ENCODE measurements at places on chromosomes 5 and 9. TPM values are rescaled to one million over a fixed set of nuclear protein-coding genes. Genes with fewer than 3 reads are reported as not detected.

The GABRG2 gene
- polyA plus RNA-seq, result not detected

The CACFD1 gene
- 7.9 TPM for polyA plus RNA-seq

The IFNB1 gene
- polyA plus RNA-seq, result not detected

The PCSK5 gene
- polyA plus RNA-seq, result 4.2 TPM

The HACD4 gene
- polyA plus RNA-seq, result 1.1 TPM

The NPR3 gene
- 5.7 TPM for polyA plus RNA-seq

The SLC6A7 gene
- not detected for polyA plus RNA-seq

The LCNL1 gene
- polyA plus RNA-seq, result 0.55 TPM

The PLPP7 gene
- 0.47 TPM for polyA plus RNA-seq

The STK32A gene
- polyA plus RNA-seq, result 0.04 TPM

The TICAM2 gene
- 1.0 TPM for polyA plus RNA-seq

The AQP3 gene
- 933 TPM for polyA plus RNA-seq

The FOXD4L4 gene
- 0.08 TPM for polyA plus RNA-seq

The PAEP gene
- not detected for polyA plus RNA-seq

The SNCAIP gene
- 1.2 TPM for polyA plus RNA-seq

The ANKRD55 gene
- 0.06 TPM for polyA plus RNA-seq

The OR1J2 gene
- not detected for polyA plus RNA-seq

The LCN15 gene
- polyA plus RNA-seq, result not detected

The SVEP1 gene
- polyA plus RNA-seq, result 0.71 TPM

The FBN2 gene
- 0.09 TPM for polyA plus RNA-seq

The PCDHAC1 gene
- polyA plus RNA-seq, result 0.01 TPM

The TAL2 gene
- not detected for polyA plus RNA-seq

The ST8SIA4 gene
- polyA plus RNA-seq, result 0.36 TPM

The CDKN2A gene
- polyA plus RNA-seq, result 6.1 TPM

The TIMD4 gene
- not detected for polyA plus RNA-seq

The KIF27 gene
- 0.76 TPM for polyA plus RNA-seq

The FGF18 gene
- 0.18 TPM for polyA plus RNA-seq

The ORM2 gene
- 0.12 TPM for polyA plus RNA-seq

The TMEM267 gene
- polyA plus RNA-seq, result 7.2 TPM

The PTGR1 gene
- polyA plus RNA-seq, result 93.3 TPM
